Right lobe of liver (tissue), 6 donors: ENCODE measurements at places on chromosomes 12 and 14.

DNA sequence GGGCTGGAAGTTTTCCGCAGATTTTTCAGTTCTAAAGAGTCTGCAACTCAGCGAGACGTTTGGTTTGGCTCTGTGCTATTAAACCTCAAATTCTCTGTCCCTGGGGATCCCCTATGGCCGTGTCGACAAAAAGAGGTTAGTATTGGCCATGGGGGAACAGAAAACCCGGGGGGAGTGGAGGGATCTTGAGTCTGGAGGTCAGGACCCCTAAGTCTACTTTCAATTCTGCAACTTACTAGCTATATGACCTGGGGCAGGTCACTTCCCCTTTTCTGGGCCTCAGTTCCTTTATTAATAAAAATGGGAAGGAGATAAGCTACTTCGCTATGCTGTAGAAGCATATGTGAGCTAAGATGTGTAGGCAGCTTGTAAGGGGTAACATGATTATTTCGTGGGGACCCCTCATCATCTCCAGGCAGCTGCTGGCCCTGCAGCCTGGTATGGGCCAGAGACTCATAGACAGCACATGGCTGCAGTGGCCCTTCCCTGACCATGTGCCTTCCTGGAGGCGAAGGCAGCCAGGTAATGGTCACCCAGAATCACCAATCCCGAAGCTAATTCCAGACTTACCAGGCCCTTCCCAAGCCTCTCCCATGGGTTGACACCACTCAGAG, 8.6 kb downstream of the ASB2 start:
- no peak for DNase-seq

DNA sequence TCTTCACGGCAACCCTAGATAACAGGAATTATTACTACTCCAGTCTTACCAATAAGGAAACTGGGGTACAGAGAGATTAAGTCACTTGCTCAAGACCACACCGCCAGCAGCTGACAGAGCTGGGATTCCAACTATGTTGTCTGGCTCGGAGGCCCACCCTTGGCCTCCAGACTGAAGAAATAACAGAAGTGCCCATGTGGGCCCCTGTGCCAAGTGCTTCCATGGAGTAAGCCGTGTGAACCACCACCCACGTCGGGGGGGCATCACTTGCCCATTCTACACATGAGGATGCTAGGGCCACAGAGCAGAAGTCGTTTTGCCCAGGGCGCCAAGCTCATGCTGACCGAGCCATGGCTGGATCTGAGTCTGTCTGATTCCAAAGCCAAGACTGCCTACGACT, 926 bp upstream of the CMKLR1 start:
- DNase-seq = no peak

- DNase-seq = no peak
Observed at GRCh38 chr12:124813782-124814181, 49.9 kb downstream of the SCARB1 start.

- no peak for DNase-seq
Observed at GRCh38 chr14:55505846-55506245, 65.4 kb upstream of the TBPL2 start.

DNA sequence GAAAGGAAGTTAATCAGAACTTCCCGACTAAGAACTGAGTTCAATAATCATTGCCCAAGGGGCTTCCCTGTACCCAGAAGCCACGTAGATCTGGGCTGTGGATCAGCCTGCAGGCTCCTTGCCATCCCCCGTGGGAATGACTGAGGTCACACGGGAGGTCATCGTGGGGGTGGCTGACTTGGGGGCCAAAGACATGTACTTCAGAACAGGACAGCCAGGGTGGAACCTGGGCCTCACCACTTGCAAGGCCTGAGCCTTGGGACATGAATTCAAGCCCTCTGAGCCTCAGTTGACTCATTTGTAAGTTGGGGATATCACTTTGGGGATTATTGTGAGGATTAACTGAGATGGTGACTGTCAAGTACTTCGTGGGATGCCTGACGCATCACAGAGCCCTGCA, 221.0 kb downstream of the SLC41A2 start:
- no peak for DNase-seq

- DNase-seq = no peak
Observed at GRCh38 chr12:112325622-112326207, 56.5 kb downstream of the HECTD4 start.
